Placental epithelial cell (primary cell): ENCODE measurements at places on chromosomes 1 and 21. TPM values are rescaled to one million over a fixed set of nuclear protein-coding genes. Genes with fewer than 3 reads are reported as not detected.

Gene IGSF9
- 7.7 and 9.0 TPM in 2 replicates for total RNA-seq

Gene CNTN2
- under 0.01 TPM in 1 of 2 replicates, not detected in the other for total RNA-seq

Gene SH2D1B
- not detected in 2 replicates for total RNA-seq

Gene CENPF
- 8.6 and 20.4 TPM in 2 replicates for total RNA-seq
